ENCODE measurements at places on chromosomes 3 and 15.

GRCh38 chr3:24451461-24452099, 43.1 kb downstream of the THRB start:
- DNase-seq = no peak

DNA sequence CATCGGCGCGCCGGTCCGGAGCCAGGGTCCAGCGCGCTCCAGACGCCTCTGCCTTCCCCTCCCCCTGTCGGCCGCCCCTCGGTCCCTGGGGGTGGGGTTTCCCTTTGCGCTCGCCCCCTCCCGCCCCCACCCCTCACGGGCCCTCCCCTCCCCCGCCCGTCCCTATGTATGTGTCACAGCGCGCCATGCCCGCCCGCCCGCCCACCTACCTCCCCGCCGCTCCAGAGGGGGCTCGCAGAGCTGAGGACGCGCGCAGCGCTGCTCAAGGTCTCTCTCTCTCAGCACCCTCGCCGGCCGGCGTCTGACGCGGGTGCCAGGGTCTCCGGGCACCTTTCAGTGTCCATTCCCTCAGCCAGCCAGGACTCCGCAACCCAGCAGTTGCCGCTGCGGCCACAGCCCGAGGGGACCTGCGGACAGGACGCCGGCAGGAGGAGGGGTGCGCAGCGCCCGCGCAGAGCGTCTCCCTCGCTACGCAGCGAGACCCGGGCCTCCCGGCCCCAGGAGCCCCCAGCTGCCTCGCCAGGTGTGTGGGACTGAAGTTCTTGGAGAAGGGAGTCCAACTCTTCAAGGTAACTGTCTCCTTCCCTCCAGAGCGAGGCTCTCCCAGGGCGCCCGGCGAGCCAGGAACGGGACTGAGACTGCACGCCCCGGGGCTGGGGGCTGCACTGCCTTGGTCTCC, at the start of gene ACAN:
TSS of gene ACAN (plus strand) at position 196 of the 679 bp plus-strand sequence. CDS start 32,771 bp downstream, outside the sequence.
- DNase-seq = no peak

DNA sequence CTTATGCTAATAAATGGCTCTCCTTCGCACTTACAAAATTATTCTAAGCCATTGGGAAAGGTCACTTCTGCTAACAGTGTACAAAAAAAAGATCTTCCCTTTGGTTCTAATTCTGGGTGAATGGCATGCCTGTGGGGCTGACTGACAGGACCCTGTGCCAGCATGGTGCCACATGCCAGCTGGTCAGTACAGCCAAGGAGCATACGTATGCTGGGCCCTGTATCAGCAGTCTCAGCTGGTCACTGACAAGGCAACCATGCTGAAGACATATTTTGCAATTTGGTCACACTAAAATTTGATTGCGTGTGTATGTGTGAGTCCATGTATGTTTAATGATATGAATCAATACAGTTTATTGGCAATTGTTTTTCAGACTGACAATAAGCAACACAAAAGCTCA, 246.1 kb downstream of the TBL1XR1 start:
- no peak for DNase-seq

GRCh38 chr15:40906091-40906990, 12.1 kb downstream of the VPS18 start:
- peak; percentile 92 for DNase-seq

DNA sequence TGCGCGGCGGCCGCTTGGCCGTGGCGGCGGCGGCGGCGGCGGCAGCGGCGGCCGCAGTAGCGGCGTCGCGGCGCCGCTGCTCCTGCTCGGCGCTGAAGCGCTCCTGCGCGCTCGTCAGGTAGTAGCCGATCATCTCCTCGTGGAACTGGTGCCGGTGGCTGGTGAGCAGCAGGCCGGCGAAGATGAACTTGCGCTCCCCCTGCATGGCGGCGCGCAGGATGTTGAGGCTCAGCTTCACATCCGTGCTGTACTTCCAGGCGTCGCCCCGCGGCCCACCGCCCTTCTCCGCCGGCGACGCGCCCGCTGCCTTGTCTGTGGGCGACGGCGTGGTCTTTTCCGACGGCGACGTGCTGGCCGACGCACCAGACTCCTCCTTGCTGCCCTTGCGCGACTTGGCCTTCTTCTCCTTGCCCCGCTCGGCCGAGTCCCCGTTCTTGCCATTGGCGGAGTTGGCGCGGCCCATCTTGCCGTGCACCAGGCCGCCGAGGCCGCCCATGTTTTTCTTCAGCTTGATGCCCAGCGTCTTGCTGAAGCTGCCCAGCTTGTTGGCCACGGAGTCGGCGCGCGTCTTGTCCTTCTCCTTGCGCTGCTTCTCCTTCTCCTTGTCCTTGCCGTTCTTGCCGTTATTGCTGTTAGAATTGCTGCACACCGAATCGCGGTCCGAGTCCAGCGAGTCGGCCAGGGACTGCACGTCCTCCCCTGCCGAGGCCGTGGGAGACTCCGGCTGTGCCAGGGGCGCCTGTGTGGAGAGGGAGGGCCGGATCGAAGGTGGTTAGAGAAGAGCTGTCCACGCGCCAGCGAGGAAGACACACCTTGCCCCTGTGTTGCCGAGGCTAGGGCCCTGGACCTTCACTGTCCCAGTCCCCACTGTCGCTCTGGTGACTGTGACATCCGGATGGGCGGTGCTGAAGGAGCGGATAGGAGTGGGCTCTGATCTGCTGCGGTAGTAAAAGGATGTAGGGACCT, 157.6 kb downstream of the KLF13 start:
- peak; percentile 59 for DNase-seq

DNA sequence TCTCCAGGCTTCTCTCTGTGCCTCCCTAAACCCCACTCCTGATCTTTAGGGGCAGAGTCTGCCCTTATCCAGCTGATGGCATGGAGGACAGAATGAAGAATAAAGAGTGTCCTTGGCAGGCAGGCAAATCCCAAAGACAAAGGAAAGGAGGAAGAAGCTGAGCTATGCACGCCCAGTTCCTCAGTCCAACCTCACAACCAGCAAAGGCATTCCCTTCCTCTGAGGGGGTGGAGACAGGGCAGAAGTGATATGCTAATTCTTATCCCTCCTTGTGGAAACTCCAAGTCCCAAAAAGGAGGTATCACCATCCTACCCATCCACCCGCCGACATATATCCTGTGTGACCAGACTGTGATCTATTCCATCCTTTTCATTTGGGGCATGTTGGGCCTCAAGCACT, 10.5 kb upstream of the CCDC54 start:
- DNase-seq = no peak

GRCh38 chr3:148131990-148132638, 565.6 kb upstream of the AGTR1 start:
- no peak for DNase-seq

DNA sequence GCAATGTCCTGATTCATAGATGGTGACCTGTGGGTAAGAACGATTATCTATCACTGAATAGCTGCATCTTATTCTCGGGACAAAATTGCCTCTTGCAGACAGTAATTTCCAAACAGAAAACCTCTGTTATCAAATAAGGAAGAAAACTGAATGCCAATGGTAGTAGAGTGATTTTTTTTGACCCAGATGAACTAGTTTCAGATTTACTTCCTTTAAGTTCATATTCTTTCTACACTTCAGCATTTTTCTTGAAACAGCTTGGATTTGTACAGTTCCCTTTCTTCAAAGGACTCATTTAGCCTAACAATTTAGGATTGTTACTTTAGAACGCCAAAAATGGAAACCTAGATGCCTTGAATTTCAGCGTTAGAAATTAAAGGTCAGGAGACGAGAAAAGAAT, 14.6 kb downstream of the ETV5 start:
- DNase-seq = no peak
